Bronchial smooth muscle cell (primary cell): ENCODE measurements at places on chromosomes 6 and 20. TPM values are rescaled to one million over a fixed set of nuclear protein-coding genes. Genes with fewer than 3 reads are reported as not detected.

The ADAM33 gene
- total RNA-seq: 47.8 and 68.8 TPM in 2 replicates

The SLPI gene
- 1.1 and 2.8 TPM in 2 replicates for total RNA-seq

The ENPP1 gene
- 5.6 and 11.5 TPM in 2 replicates for total RNA-seq

The ABHD16B gene
- total RNA-seq: under 0.01 TPM in 1 of 2 replicates, not detected in the other

The PROKR2 gene
- not detected in 2 replicates for total RNA-seq

The OLIG3 gene
- total RNA-seq: not detected in 2 replicates

The GNAS-AS1 gene
- 0.43 and 0.95 TPM in 2 replicates for total RNA-seq

The ECT2L gene
- total RNA-seq: 0.09 and 0.16 TPM in 2 replicates

The SAMD10 gene
- 0.34 and 0.47 TPM in 2 replicates for total RNA-seq

The KIF3B gene
- total RNA-seq: 28.2 and 39.2 TPM in 2 replicates

The C6orf15 gene
- total RNA-seq: not detected in 2 replicates

The ZFP57 gene
- 2.8 TPM in 1 of 2 replicates, not detected in the other for total RNA-seq

The HRH3 gene
- total RNA-seq: not detected in 2 replicates

The ZC3H12D gene
- total RNA-seq: 0.09 and 0.16 TPM in 2 replicates

The PSORS1C2 gene
- not detected in 2 replicates for total RNA-seq

The RAMACL gene
- total RNA-seq: 0.43 and 0.95 TPM in 2 replicates
